Activated CD8-positive, alpha-beta memory T cell treated with anti-CD3 and anti-CD28 coated beads, Interleukin-2, amount 10 ng/mL, durations not matched to agents 7 days and 5 days (primary cell): ENCODE measurements at places on chromosomes 7 and 10. TPM values are rescaled to one million over a fixed set of nuclear protein-coding genes. Genes with fewer than 3 reads are reported as not detected.
A peak's percentile ranks its signal among the peaks of the same experiment; 100 is the strongest.

- H3K27ac ChIP-seq = no peak overlapping the region
- H3K36me3 ChIP-seq = peaks cover 35% of the 10 kb centered on the region
- H3K27me3 ChIP-seq = no peaks in the 10 kb centered on the region
Observed at GRCh38 chr7:133007961-133008360, 73.9 kb downstream of the CHCHD3 start.

GRCh38 chr7:143085109-143085508 lies 33.0 kb downstream of the OR6V1 start:
- no peaks in the 10 kb centered on the region for H3K36me3 ChIP-seq
- no peak overlapping the region for H3K27ac ChIP-seq
- no peaks in the 10 kb centered on the region for H3K4me1 ChIP-seq
- H3K4me3 ChIP-seq = no peak overlapping the region
- peaks cover 3% of the 10 kb centered on the region for H3K27me3 ChIP-seq

GRCh38 chr10:2284071-2284470 lies 546.7 kb upstream of the ADARB2 start:
- no peaks in the 10 kb centered on the region for H3K36me3 ChIP-seq
- no peak for DNase-seq
- H3K4me3 ChIP-seq = no peak overlapping the region
- no peaks in the 10 kb centered on the region for H3K4me1 ChIP-seq
- no peak overlapping the region for H3K27ac ChIP-seq

GRCh38 chr10:123706236-123706635 lies 40.1 kb downstream of the GPR26 start:
- DNase-seq = peak; percentile 8
- H3K4me3 ChIP-seq = no peak overlapping the region
- no peaks in the 10 kb centered on the region for H3K36me3 ChIP-seq
- H3K27me3 ChIP-seq = peaks cover 2% of the 10 kb centered on the region
- H3K4me1 ChIP-seq = no peaks in the 10 kb centered on the region

- no peak overlapping the region for H3K4me3 ChIP-seq
- no peak overlapping the region for H3K27ac ChIP-seq
- H3K27me3 ChIP-seq = peaks cover 73% of the 10 kb centered on the region
- H3K4me1 ChIP-seq = peaks cover 5% of the 10 kb centered on the region
- DNase-seq = no peak
Observed at GRCh38 chr10:21511095-21511570, 14.3 kb downstream of the SKIDA1 start.

- H3K27me3 ChIP-seq = no peaks in the 10 kb centered on the region
- H3K4me3 ChIP-seq = peak overlapping the region; percentile 70
- peaks cover 46% of the 10 kb centered on the region for H3K4me1 ChIP-seq
- H3K36me3 ChIP-seq = no peaks in the 10 kb centered on the region
- H3K27ac ChIP-seq = peak overlapping the region; percentile 97
- peak; percentile 85 for DNase-seq
Observed at GRCh38 chr10:15169555-15170401, 1.3 kb upstream of the NMT2 start.

DNA sequence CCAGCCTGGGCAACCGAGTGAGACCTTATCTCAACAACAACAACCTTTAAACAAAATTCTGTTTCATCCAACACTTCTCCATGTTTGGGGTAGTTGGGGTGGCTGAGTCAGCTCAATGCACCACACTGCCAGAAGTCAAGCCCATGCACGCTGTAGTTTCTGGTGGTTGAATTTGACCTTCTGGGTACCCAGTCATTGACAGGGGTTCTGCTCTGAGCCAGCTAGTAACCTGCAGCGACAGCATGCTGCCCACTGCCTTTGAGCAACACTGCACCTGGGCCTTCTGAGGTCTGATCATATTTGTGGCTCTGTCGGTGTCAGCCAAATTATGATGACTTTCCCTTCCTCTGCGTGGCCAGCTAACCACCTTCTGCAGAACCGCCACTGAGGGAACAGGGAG lies 84.6 kb upstream of the ZNF438 start:
- no peaks in the 10 kb centered on the region for H3K4me1 ChIP-seq
- no peak overlapping the region for H3K27ac ChIP-seq

DNA sequence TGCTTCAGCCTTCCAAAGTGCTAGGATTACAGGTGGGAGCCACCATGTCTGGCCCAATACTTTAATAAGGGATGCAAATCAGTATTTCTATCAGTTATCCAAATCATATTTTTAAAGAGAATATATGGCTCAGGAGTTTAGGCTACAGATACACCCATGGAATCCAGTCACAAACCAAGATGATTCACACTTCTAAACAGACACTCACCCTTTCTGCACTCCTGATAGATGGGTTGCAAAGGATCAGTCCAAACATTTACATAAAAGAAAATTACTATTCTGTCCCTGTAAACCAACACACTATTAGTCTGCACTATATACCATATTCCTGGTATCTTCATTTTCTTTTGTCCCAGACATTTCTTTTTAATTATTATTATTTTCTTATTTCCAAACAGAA lies 2.2 kb downstream of the MORN4 start:
- H3K4me1 ChIP-seq = peaks cover 12% of the 10 kb centered on the region
- peaks cover 3% of the 10 kb centered on the region for H3K27me3 ChIP-seq
- no peak overlapping the region for H3K4me3 ChIP-seq
- H3K36me3 ChIP-seq = no peaks in the 10 kb centered on the region

- peak; percentile 77 for DNase-seq
- peaks cover 8% of the 10 kb centered on the region for H3K4me1 ChIP-seq
- no peaks in the 10 kb centered on the region for H3K36me3 ChIP-seq
- H3K4me3 ChIP-seq = peak overlapping the region; percentile 71
Observed at GRCh38 chr10:43202224-43202656, 64.0 kb downstream of the CSGALNACT2 start.

DNA sequence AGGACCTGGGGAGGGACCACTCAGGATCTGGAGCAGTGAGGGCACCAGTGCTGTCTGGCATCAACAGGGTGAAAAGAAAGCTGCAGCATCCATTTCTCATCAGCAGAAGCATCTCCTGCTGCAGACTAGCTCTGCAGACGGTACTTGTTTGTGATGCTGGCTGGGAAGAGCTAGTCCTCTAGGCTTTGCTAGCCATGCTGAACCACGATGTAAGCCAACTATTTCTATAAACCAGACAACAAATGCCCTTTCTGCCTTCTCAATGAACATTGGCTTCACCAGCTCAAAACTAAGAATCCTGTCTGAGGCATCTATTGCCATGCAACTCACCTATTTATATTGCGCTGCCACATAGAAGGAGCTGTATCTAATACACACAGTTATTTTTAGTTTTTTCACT lies 65.6 kb downstream of the CTTNBP2 start:
- H3K4me3 ChIP-seq = no peak overlapping the region
- no peak overlapping the region for H3K27ac ChIP-seq
- H3K27me3 ChIP-seq = no peaks in the 10 kb centered on the region
- DNase-seq = no peak
- no peaks in the 10 kb centered on the region for H3K4me1 ChIP-seq

DNA sequence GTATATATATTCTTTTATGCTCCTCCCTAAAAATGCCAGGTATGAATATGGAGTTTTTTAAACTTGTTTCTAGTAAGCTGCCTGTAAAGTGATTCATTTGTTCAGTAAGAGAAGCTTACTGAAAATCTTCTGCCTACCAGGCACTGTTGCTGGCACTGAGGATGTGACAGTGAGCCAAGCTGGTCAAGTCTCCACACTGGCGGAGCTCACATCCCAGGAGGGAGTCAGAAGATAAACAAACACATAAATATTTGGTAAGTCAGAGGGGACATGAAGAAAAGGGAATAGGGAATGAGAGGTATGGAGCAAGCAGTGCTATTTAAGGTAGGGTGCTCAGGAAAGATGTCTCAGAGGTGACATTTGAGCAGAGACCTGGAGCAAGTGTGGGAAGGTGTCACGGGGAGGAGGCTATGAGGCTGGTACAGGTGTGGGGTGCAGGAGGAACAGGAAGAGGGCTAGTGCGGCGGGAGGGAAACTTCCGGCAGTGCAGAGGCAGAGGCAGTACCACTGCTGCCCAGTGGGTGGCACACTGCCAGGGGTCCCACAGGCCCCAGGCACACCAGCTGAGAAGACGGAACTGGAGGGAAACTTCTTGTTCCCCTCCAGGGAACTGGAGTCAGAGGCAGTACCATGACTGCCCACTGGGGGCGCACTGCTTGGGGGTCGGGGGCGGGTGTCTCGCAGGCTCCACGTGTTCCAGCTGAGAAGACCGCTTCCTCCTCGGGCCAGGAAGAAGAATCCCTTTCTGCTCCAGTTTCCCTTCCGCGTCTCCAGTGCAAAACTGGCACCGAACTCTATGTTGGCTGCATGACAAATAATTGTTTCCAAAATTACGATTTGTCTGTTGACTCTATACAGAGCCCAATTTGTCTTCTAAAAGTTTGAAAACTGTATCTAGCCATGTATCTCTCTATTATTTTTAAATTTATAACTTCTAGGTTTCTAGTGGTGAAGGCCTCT lies 161.0 kb downstream of the TEX36 start:
- H3K27me3 ChIP-seq = no peaks in the 10 kb centered on the region
- no peak overlapping the region for H3K27ac ChIP-seq
- DNase-seq = no peak
- H3K4me1 ChIP-seq = no peaks in the 10 kb centered on the region
- no peaks in the 10 kb centered on the region for H3K36me3 ChIP-seq

GRCh38 chr7:16344927-16345326 lies 76.4 kb downstream of the CRPPA start:
- peaks cover 4% of the 10 kb centered on the region for H3K36me3 ChIP-seq
- no peak overlapping the region for H3K27ac ChIP-seq
- H3K4me3 ChIP-seq = no peak overlapping the region
- H3K27me3 ChIP-seq = no peaks in the 10 kb centered on the region

GRCh38 chr10:113922787-113923570 lies 68.5 kb downstream of the NHLRC2 start:
- DNase-seq = no peak
- H3K4me3 ChIP-seq = no peak overlapping the region
- peaks cover 12% of the 10 kb centered on the region for H3K36me3 ChIP-seq
- peaks cover 28% of the 10 kb centered on the region for H3K27me3 ChIP-seq

DNA sequence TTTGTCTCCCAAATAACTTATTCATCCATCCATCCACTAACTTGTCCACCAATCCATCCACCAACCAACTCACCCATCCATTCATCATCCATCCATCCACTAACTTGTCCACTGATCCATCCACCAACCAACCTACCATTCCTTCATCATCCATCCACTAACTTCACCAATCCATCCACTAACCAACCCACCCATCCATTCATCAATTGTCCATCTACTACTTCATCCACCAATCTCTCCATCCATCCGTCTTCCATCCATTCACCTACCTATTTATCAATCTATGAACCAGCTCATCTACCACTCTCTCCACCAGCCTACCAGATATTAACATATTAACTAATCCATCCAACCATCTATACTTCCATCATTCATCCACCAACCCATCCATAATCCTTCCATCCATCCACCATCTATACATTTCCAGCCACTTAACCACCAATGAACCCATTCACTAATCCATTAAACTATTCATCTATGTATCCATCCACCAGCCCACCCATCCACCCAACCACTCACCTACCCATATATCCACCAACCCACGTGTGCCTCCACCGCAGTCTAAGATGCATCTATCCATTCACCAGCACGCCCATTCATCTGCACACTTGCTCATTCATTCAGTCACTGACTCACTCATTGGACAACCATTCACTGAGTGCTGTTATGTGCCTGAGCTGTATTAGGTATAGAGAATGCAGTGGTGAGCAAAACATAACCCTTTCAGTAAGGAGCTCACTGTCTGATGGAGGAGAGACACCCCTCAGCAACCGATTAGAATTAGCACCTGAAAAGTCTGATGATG lies 19.8 kb upstream of the TBL2 start:
- no peak for DNase-seq
- H3K4me3 ChIP-seq = no peak overlapping the region
- H3K36me3 ChIP-seq = no peaks in the 10 kb centered on the region

DNA sequence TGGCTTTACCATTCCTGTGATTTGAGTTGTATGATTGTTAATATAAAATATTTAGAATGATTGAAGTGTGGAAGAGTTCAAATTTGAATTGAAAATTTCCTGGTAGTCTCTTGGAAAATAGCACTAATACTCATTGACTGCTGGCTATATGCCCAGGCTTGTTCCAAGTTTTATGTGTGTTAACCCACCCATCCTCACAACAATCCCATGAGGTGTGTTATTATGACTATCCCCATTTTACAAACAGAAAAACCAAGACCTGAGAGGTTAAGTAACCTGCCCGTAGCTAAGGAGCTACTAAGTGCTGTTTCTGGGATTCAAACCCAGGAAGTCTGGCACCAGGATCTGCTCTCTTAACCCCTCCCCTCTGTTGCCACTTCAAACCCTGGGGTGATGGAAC lies 213.9 kb downstream of the CREB5 start:
- no peak for DNase-seq
- H3K4me3 ChIP-seq = no peak overlapping the region

GRCh38 chr7:82789883-82790609 lies 346.5 kb upstream of the CACNA2D1 start:
- no peaks in the 10 kb centered on the region for H3K27me3 ChIP-seq
- H3K4me3 ChIP-seq = no peak overlapping the region
- no peaks in the 10 kb centered on the region for H3K36me3 ChIP-seq
- H3K27ac ChIP-seq = no peak overlapping the region
- H3K4me1 ChIP-seq = no peaks in the 10 kb centered on the region

DNA sequence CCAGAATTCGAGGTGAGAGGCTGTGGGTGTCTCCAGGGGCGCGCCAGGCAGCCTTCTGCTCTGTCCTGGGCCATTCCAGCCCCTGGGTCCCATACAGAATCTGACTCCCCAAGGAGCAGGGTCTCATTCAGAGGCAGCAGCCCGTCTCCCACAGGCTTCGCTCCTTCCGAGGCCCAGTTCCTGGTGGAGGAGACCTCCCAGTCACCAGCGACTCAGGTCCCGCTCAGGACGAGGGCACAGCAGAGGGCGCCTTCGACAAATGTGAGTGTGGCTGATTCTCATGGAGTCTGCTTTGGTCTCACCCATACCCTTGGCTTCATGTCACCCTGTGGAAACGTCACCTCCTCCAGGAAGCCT lies 81.8 kb upstream of the GPR26 start:
- no peaks in the 10 kb centered on the region for H3K4me1 ChIP-seq
- H3K4me3 ChIP-seq = no peak overlapping the region
- no peak for DNase-seq

DNA sequence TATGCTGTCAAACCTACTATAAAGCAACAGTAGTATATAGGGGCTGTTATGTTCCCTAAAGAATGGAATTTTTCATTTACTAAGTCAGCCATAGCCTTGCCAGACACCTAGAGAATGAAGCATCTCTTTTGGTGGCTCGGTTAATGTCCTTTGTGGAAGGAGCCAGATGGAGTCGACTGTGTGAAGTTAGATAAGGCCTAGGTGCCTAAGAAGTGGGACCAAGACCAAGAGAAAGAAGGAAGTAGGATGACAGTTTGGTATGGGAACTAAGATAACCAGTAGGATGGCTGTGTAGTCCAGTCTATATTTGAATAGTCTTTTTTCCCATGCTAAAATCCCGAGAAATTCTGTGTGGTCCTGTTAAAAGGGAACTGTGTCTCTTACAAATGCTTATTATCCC lies 62.2 kb downstream of the REEP3 start:
- no peak overlapping the region for H3K27ac ChIP-seq
- peaks cover 2% of the 10 kb centered on the region for H3K36me3 ChIP-seq
- no peaks in the 10 kb centered on the region for H3K27me3 ChIP-seq
- H3K4me3 ChIP-seq = no peak overlapping the region

Gene GRM3
- total RNA-seq = not detected

Gene BTBD16
- not detected for total RNA-seq

Gene UROS
- total RNA-seq = 57.9 TPM

Gene PANK1
- total RNA-seq = 7.8 TPM

Gene IKZF1
- 374 TPM for total RNA-seq

Gene GSTO2
- 1.3 TPM for total RNA-seq

Gene SUN3
- total RNA-seq = not detected

Gene TRIL
- total RNA-seq = 0.05 TPM

Gene GPR22
- total RNA-seq = not detected
